ENCODE measurements at places on chromosomes 16 and 17.

GRCh38 chr17:78746263-78746948 lies 35.7 kb downstream of the CYTH1 start:
- DNase-seq: no peak

GRCh38 chr17:73281928-73282327 lies 20.2 kb upstream of the CPSF4L start:
- no peak for DNase-seq

GRCh38 chr17:83106913-83107655 lies 27.7 kb downstream of the METRNL start:
- no peak for DNase-seq

DNA sequence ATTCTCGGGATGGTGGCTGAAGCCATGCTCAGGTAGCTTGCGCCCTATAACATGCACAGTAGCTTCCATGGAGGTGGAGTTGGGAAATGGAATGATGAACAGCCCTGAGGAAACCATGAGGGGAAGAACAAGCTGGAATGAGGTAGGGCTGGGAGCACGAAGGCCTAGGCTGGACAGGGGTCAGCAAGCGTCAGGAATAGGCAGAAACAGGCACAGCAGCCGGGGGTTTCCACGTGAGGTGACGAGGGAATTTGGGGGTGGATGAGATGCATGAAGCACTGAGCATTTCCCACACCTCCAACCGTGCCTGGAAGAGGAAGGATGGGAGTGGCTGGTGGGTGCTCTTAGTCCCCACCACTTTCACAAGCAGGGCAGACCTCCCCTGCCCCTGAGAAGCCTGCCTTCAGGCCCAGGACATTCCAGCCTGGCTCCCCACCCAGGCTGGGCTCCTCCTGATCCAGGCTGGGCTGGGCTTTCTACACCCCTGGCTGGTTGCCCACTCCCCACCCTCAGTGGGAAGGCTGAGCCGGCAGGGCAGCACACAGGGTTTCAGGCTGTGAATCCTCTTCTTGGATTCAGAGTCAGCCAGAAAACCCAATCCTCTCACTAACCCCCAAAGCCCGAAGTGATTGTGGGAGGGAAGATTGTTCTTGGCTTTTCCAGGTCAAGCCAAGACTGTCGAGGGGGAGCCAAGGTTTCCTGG lies 21.9 kb downstream of the PLEKHG4 start:
- no peak for DNase-seq

- DNase-seq: no peak
These were observed 87.1 kb downstream of the STX8 start for GRCh38 chr17:9488556-9488955.

GRCh38 chr16:51666821-51667220 lies 515.8 kb upstream of the SALL1 start:
- no peak for DNase-seq

DNA sequence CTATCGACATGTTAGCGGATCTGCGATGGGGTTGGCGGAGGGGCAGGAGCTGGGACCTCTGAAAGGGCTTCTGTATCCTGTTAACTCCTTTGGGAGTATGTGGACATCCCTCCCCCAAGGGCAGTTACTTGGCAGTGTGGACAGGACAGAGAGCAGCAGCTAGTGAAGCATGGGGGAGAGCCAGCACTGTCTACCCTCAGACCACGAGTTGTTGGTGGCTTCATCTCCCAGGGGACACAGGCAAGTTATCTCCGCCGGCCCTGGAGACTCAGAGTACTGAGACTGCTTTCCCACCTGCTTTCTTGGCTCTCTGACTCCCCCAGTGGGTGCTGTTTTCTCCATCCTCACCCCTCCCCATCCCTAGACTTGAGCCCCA lies 5.3 kb upstream of the GFAP start:
- no peak for DNase-seq

DNA sequence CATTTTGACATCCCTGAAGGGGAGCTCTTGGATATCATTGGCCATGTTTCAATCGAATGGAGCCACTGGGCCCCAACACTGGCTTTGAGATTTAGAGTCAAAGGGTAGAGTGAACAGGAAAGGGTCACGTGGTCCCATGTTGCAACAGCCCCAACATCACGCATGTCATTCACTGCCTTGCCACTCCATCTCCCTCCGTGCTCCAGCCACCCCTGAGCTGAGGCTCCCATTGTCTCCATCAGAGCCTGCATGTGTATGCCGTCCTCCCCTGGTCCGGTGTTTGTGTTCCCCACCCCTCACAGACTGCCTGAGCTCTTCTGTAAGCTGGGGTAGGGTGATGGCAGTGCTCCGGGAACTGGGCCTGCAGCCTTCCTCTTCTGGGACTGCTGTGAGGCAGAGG lies 12.1 kb downstream of the NFE2L1 start:
- no peak for DNase-seq

- DNase-seq: no peak
These were observed 68.7 kb downstream of the ARSG start for GRCh38 chr17:68359791-68360535.

DNA sequence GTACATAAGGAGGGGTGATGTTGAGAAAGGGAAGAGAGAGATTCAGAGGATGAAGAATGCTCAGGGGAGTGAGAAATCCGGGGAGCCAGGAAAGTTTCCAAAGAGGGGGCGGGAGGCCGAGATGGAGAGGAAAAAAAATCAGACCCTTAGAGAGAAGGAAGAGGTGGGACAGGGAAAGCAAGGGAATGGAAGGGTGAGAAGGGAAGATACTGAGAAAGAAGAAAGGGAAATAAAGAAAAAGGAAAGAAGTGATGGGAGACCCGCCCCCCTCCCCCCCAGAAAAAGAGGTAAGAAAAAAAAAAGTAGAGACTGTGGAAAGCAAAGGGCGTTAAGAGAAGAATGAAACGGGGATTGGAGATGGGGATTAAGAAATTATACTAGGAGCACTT lies 507 bp downstream of the DYNLRB2 start:
- DNase-seq: no peak

DNA sequence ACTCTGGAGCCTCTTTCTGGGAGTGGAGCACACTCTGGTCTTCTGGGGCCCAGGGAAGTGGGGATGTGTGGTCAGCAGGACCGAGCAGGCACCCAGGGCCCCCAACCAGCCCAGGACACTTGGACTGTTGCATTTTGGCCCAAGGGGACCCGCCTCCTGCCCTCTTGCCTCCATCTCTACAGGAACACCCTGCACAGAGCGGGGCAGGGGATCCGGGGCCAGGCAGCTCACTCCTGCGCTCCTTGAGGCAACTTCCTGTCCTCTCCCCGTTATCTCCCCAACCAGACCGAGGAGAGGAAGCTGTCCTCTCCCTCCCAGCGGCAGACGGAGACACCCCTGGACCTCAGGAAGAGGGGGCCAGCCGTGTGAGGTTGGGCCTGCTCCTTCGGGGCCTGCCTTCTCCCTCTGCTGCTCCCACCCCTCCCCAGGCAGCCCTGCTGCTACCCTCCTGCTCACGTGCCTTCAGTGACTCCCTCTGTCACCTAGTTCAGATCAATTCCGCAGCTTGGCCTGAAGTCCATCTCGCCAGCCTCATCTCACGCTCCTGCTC lies 10.0 kb upstream of the ATP2A3 start:
- DNase-seq: no peak

DNA sequence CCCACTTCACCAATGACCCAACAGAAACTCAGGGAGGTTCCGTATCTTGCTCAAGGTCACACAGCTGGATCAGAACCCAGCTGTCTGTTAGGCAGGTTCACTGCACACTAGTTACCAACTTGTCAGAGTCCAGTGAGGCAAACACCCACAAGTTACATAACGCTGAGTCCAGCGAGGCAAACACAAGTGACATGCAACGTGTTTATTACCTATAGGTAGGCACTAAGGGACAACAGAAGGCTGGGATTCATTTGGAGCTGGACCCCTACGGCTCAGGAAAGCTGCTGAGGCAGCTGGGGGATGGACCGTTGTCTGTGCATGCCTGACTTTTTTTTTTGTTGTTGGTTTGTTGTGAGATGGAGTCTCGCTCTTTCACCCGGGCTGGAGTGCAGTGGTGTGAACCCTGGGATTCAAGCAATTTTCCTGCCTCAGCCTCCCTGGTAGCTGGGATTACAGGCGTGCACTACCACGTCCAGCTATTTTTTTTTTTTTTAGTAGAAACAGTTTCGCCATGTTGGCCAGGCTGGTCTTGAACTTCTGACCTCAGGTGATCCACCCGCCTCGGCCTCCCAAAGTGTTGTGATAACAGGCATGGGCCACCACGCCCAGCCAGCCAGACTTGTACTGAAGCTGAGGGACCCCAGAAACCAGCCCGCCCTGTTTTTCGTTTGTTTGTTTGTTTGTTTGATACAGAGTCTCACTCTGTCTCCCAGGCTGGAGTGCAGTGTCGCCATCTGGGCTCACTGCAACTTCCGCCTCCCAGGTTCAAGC lies 1.9 kb upstream of the RSAD1 start:
- no peak for DNase-seq

GRCh38 chr17:75472119-75472518 lies 15.7 kb downstream of the TMEM94 start:
- no peak for DNase-seq

- DNase-seq: no peak
These were observed 37.7 kb downstream of the GINS2 start for GRCh38 chr16:85650844-85651628.

DNA sequence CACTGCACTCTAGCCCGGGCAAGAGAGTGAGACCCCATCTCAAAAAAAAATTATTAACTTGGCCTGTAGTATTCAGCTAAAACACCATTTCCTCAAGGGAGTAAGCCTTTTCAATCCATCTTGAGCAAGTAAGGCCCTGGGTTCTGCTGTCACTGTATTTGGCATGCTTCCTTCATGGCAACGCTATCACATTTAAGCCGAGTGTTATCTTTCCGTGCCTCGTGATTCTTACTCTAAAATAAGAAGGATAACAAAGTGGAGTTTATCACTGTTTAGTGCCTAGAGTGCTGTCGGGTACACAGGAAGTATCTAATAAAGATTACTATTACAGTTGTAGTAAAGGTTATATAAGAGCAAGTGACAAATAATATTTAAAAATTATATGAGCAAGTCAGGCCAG lies 8.8 kb downstream of the VPS53 start:
- DNase-seq: no peak

DNA sequence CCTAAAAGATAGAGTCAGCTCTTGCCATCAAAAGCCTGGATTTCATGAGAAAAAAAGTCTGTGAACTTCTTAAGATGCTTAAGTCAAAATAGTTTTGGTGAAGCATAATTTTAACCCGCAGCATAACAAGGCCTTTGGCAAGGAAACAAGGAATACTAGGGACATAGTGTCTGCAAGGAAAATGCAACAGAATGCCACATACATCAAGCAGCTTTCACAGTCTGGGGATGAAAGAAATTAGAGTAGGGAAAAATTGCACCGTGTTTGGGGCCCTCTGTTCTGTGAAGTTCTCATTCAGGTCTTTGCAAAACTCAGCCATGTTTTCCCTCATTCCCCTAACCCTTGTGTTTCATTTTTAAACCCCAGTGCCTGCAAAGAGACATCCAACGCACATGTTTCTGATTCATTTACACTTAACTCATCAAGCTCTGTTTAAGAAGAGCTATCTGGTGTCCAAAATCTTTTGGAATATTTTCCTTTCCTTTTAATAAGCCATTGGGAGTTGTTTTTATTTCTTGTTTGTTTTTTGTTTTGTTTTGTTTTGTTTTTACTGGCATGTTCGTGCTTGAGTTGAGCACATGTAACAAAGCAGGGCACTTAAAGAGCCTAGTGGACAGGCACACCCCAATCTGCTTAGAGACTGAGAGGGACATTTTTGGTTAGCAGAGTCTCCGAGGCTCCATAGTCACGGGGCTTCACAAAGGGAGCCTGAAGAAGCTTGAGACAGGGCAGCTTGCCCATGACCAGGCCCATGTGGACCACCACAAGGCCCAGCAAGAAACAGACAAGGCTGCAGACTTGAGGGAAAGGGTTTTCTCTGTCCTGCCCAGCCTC lies 116.5 kb downstream of the ANKFN1 start:
- DNase-seq: no peak

GRCh38 chr16:53952215-53953208 lies 248.6 kb downstream of the FTO start:
- DNase-seq: no peak

- DNase-seq: no peak
These were observed 19.4 kb upstream of the SSTR5 start for GRCh38 chr16:1053121-1053521.

- DNase-seq: no peak
These were observed 183.2 kb downstream of the C16orf78 start for GRCh38 chr16:49556606-49557446.

GRCh38 chr17:16171613-16172012 lies 43.7 kb downstream of the NCOR1 start:
- no peak for DNase-seq

GRCh38 chr17:14307560-14308024 lies 6.7 kb downstream of the HS3ST3B1 start:
- DNase-seq: no peak

DNA sequence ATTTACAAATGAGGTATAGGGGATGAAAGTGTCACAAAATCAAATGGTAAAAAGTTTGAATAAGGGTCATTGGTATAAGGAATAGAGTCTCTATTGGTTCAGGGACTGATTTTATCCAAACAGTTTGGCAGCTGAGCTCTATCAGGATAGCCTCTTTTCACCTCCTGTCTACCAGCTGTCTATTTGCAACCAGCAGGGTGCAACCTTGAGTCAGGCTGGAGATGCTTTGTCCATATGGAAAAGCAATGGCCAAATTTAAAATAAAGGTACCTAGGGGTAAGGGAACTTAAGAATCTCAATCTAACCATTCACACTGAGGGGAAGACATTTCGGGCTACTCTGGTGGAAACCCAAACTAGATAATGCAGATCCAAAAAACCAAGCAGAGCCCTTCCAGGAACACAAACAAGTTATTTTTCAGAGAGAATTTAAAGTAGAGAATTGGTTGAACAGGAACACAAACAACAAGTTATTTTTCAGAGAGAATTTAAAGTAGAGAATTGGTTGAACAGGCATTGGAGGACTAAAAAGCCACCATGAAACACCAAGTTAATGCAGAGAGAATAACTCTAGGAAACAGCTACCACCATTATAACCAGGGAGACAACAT lies 12.6 kb upstream of the CA10 start:
- DNase-seq: no peak

GRCh38 chr16:69834807-69835466 lies 72.8 kb downstream of the WWP2 start:
- no peak for DNase-seq

- DNase-seq: no peak
These were observed 9.4 kb upstream of the TMEM88 start for GRCh38 chr17:7845359-7846062.

- no peak for DNase-seq
These were observed 232.6 kb upstream of the IRX3 start for GRCh38 chr16:54519161-54519695.

- DNase-seq: peak; percentile 62
These were observed 229.8 kb downstream of the CPPED1 start for GRCh38 chr16:12573730-12574383.

Data from stimulated activated CD4-positive, alpha-beta T cell treated with anti-CD3 and anti-CD28 coated beads, Interleukin-4, amount 100 ng/mL, for 48 hours (primary cell).